NCI-H345 (cell line): ENCODE measurements at places on chromosomes 7 and 10.

DNA sequence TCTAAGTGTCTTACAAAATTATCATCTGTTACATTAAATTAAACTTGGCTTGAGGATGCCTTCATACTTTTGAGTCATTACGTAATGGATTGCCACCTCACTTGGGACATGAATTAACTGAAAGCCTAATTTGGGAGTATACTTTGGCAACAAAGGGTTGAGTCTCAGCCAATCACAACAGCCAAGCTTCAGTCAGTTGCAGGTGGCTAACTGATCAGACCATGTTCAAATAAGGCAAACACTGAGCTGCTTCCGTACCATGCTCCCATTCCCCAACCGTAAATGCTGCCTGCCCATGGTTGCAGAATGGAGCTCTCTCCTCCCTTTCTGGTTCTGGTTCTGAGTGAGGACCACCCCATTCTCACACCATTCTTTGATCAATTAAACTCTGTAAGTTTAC, 92.9 kb upstream of the STK17A start:
- DNase-seq, result no peak

DNA sequence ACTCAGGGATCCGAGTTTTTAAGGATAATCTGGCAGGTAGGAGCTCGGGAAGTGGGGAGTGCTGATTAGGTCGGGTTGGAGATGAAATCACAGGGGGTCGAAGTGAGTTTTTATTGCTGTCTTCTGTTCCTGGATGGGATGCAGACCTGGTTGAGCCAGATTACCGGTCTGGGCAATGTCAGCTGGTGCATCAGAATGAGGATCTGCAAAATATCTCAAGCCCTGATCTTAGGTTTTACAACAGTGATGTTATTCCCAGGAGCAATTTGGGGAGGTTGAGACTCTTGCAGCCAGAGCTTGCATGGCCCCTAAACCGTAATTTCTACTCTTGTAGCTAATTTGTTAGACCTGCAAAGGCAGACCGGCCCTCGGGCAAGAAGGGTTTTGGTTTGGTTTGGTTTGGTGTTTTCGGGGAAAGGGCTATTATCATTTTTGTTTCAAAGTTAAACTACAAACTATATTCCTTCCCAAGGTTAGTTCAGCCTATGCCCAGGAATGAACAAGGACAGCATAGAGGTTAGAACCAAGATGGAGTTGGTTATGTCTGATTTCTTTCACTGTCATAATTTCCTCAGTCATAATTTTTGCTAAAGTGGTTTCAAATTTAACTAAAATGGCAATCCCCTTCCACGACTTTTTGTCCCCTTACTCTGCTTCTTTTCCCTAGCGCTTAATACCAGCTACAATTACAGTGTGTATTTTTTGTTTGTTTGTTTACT, 20.6 kb upstream of the PIK3CG start:
- no peak for DNase-seq

- DNase-seq, result no peak
Observed at GRCh38 chr10:7199152-7199760, 211.6 kb downstream of the SFMBT2 start.

DNA sequence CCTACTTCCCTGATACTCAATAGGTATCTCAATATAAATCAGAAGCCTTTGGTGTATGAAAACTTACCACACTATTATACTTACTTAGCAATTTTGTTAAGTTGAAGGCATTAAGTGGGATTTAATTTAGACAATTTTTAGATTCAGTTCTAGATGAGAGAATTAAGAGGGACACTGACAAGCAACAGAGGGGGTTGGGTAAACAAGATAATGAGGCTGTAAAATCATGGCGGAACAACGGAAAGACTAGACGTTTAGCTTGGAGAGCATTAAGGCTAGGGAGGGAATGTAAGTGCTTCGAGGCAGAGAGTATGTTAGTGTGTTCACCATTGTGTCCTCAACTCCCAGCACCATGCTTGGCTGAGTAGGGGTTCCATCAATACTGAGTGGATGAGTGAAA, 71.3 kb downstream of the DENND11 start:
- peak; percentile 88 for DNase-seq

- DNase-seq, result peak; percentile 70
Observed at GRCh38 chr10:98045785-98046389, 15.5 kb upstream of the CRTAC1 start.

DNA sequence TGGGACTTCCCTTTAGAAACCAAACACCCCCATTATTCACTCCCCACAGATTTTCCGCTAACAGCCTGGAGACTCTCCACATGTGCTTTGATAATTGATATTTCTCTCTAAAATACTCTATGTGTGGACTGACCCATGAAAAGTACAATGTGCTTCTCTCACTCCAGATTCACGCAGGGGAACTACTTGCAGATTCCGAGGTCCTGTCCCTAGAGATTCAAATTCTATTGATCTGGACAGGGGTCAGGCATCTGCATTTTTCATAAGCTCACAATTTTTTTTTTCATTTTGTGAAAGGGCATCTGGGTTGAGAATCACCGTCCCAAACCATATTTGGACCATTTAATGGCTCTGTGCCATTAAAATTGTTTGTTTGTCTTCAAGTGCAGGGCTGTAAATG, 98.7 kb downstream of the CALCR start:
- no peak for DNase-seq

GRCh38 chr7:103632005-103632639, 186.1 kb upstream of the SLC26A5 start:
- DNase-seq, result no peak

DNA sequence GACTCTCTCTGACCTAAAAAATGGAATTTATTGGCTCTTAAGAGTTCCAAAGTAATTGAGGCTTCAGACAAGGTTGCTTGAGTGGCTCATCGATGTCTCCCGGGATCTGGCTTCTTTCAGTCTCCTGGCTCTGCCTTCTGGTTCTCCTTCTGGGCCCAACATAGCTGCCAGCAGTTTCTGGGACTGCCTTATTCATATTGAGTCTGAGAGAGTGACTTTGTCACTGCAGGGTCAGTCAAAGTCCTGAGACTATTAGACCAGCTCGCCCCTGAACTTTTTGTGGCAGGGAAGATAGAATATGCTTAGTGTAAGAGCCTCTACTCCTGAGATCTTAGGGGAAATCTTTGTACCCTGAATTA, 94.0 kb downstream of the MMRN2 start:
- no peak for DNase-seq

DNA sequence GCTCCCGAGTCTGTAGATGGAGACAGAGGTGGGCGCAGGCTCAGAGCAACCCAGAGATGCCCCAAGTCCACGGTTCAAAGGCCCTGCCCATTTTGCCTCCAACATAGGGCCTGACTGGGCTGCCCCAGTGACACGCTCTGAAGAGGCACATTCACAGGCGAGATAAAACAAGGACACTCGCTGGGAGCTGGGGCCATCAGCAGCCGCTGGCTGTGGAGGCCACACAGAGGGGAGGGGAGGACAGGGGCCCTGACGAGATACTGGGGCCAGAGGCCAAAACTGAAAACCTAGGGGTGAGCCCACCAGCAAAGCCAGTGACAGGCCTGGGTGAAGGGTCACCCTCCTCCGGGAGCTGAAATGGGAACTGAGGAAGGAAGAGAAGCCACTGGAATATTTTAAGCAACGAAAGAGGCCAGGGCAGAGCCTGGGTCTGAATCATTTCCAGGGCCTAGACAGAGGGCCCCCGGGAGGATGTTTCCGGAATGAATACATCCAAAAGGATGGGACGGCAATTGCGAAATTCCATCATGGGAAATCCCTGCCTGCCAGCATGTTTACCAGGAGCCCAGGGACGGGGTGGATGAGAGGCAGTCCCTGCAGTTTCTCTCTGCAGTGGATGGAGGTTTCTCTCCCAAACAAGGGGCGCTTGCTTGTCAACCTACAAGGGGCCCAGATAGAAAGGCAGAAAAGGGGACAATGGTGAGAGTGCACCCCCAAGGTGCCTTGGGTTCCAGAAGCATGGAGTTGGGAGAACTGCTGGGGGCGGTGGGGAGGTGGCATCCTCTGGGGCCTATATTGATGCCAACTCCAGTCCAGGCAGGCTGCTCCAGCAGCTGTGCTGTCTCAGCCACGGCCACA, 29.0 kb upstream of the HSPA12A start:
- no peak for DNase-seq

GRCh38 chr10:13158401-13158800, 3.0 kb upstream of the MCM10 start:
- DNase-seq, result no peak
